Esophagus squamous epithelium (tissue), 5 donors: ENCODE measurements at places on chromosomes 12 and 14.

DNA sequence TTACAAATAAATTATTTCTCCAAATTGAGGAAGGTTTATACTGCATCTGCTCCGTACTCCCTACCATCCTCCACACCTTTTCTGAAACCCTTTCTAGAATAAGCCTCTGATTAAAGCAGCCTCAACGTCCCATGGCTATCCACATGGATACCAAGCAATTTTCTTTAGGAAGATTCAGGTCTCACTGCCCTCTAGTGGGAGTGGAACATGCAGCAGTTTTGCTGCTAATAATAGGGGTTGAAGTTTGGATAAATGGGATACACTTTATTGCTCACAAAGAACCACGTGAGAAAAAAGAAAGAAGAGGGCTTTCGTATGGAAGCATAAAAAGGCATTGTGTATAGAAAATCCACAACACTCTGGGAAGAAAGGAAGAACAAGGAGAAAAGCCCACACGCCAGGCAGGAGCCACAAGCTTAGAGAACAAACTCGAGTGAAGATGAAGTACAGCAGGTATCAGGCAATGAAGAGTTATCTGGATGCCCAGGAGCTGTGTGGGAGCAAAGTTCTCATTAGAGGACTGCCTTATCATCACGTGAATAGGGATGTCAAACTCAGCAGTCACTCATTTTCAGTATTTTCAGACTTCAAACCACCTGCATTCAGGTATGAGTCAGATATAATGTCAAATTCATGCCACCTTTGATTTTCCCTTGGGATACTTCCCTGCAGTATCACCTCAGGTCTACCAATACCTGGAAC, 45.8 kb downstream of the CCER1 start:
- DNase-seq: no peak

- DNase-seq: no peak
Observed at GRCh38 chr12:94704452-94705306, 54.3 kb upstream of the TMCC3 start.

DNA sequence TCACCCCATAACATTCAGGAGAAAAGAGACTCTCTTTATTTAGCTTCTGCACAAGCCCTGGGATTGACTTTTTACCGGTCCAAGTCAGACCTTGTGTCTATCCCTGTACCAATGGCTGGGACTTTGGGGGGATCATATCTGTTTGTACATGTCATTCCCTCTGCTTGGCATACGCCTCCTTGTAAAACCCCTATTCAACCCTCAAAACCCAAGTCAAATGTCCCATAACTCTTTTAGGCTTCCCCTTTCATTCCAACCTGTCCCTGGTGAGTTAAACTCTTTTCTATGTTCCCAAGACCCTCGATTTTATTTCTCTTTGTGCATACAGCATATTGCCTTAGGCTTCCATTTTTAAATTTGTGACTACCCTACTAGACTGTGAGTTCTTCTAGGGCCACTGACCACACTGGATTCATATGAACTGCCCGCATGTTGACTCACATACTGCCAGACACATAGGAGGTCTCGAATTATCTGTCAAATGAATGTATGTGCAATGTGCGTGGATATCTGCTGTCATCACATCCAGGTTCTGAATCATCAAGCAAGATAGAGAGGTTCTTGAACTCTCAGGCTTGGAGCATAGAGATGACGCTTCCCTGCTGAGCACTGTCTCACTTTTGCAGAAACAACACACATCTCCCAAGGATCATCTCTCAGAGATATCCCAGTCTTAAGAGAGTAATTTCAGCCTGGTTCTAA, 548.6 kb upstream of the TBX3 start:
- no peak for DNase-seq

GRCh38 chr14:26128931-26129671, 468.7 kb downstream of the NOVA1 start:
- DNase-seq: no peak
